ENCODE measurements at places on chromosomes 3 and 15. TPM values are rescaled to one million over a fixed set of nuclear protein-coding genes. Genes with fewer than 3 reads are reported as not detected.
A peak's percentile ranks its signal among the peaks of the same experiment; 100 is the strongest.

DNA sequence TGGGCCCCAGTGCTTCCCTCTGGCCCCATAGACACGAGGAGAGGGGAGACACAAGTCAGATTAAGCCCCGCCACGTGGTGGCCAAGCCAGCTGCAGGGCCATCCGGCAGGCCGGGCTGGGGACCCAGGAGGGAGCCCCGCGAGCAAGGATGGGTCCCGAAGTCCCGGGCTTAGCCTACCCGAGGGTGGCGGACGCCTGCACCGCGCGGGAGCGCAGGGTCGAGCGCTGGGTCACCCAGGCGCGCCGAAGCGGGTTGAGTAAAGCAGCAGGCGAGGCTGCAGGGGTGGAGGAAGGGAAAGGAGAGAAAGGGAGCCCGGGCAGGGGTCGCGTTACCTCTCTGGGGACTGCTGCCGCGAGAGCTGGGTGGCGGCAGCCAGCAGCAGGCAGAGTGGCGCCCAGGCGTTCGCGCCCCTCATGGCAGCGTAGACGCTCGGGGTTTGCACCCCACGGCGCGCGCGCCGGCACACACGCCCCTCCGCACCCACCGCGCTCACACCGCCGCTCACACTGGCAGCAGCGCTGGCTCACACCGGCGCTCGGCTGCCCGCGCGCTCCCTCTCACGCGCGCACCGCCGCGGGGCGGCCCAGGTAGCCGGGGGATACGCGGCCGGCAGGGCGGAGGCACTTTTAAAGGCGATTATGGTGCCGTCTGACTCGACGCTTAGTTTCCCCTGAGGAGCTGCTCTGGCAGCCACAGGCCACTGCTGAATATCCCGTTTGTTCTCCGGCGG is at the start of gene PCOLCE2:
Gene PCOLCE2 (minus strand): TSS at position 603 of the 731 bp plus-strand sequence. CDS start 187 bp downstream, at position 416.
- peak; percentile 54 for DNase-seq

GRCh38 chr3:72050048-72050632 is 265.2 kb upstream of the PROK2 start:
- no peak for DNase-seq

Gene UCN2
- total RNA-seq: 0.19 TPM

Gene ATP13A5
- total RNA-seq: not detected

Gene STRA6
- total RNA-seq: not detected

Gene MME
- 2.8 TPM for total RNA-seq
